ENCODE measurements at places on chromosomes 1 and 21.

GRCh38 chr1:1861339-1861730 is 29.6 kb downstream of the GNB1 start:
- DNase-seq = no peak

- DNase-seq = no peak
Measured at GRCh38 chr1:20723537-20724363, 5.9 kb upstream of the KIF17 start.

- no peak for DNase-seq
Measured at GRCh38 chr1:225977937-225978748, 21.0 kb downstream of the SDE2 start.

GRCh38 chr1:77349275-77349674 is 67.5 kb downstream of the AK5 start:
- DNase-seq = no peak

GRCh38 chr1:70360321-70360720 is 5.8 kb upstream of the ANKRD13C start:
- no peak for DNase-seq

DNA sequence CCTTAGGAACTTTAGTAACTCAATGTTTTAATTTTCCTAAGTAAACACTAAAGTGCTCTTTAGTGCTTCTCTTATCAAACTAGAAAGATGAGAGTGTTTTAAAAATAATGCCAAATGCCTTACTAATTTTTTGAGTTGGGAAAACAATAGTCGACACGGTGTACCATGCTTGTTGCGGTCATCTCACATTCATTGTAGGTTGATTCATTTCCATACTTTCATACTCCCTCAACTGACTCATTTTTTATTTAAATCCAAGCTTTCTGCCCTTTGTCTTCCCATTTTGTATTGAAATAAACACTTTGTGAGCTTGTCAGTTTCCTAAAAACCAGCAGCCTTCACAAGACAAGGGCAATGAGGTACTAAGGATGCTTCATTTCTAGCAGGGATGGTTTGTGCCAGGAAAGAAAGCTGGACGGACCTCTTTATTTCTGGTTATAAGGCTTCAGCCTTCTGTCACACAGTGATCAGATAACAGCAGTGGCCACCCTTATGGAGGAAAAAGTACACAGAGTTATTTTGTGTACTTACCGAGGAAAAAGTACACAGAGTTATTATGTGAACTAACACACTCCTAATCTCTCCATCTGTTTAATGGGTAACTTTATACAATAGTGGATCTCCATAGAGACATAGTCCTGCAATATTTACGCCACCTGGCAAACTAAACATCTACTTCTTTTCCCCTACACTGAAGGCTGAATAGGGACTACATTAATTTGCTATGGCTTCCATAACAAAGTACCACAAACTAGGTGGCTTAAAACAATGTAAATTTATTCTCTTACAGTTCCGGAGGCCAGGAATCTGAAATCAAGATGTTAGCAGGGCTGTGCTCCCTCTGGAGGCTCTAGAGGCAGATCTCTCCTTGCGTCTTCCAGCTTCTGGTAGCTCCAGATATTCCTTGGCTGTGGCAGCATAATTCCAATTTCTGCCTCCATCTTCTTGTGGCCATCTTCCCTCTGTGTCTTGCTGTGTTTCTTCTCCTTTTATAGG is 13.0 kb upstream of the CCDC190 start:
- DNase-seq = peak; percentile 63

DNA sequence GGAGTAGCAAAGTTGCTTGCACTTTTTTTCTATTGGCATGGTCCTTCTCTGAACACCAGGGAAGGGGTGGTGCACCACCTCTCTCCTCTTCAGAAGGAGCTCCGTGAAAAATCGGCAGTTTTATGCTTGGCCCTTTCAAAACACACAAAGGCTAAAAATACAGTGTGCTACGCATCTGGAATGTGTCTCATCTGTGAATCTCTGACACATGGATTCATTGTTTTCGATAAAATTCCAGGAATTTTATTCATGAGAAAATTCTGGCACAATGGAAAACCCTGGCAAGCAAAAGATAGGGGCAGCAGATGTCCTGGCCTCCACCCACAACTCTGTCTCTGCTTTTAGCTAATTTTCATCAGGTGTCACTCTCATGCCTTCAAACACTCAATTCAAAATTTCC is 42.9 kb downstream of the ERG start:
- DNase-seq = peak; percentile 61

DNA sequence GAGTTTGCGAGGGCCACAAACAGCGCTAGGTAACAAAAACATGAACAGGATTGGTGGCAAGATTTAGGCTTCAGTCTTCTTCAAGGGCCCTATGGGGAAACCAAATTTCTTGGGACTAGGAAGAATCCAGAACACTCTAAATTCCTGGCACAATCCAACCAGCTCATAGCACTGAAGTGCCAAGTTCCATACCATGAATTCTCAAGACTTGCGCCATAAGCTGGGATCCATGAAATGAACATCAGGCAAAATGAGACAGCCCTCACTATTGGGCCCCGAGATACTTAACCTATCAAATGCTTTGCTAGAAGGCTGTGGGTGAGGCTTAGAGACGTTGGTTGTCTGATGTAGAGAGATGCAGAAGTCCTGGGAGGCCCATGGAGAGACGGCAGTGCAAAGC is 322.1 kb downstream of the PAPPA2 start:
- DNase-seq = no peak

DNA sequence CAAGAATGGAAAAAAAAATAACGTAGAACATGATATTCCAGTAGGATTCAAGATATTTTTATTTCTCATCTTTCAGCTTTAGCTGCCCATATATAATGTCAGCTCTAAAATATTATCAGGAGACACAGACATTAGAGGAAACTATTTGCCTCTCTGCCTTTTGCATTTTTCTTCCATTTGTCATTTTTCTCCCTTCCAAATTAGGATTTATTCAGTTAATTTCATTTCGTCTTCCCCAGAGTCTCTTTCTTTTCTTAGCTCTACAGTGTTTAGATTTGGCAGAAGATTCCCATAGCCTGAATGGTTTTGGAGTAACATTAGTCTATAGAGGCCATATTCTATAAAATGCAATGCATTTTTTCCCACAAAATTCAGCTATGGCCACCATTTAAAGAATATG is 5.1 kb upstream of the ENAH start:
- DNase-seq = no peak

GRCh38 chr1:240765732-240766363 is 153.9 kb upstream of the GREM2 start:
- DNase-seq = no peak

- DNase-seq = no peak
Measured at GRCh38 chr1:19705464-19705863, 40.8 kb downstream of the HTR6 start.

GRCh38 chr1:46130606-46131005 is 1.8 kb downstream of the PIK3R3 start:
- DNase-seq = peak; percentile 17

GRCh38 chr1:25675729-25676476 is 59.3 kb downstream of the MAN1C1 start:
- no peak for DNase-seq

DNA sequence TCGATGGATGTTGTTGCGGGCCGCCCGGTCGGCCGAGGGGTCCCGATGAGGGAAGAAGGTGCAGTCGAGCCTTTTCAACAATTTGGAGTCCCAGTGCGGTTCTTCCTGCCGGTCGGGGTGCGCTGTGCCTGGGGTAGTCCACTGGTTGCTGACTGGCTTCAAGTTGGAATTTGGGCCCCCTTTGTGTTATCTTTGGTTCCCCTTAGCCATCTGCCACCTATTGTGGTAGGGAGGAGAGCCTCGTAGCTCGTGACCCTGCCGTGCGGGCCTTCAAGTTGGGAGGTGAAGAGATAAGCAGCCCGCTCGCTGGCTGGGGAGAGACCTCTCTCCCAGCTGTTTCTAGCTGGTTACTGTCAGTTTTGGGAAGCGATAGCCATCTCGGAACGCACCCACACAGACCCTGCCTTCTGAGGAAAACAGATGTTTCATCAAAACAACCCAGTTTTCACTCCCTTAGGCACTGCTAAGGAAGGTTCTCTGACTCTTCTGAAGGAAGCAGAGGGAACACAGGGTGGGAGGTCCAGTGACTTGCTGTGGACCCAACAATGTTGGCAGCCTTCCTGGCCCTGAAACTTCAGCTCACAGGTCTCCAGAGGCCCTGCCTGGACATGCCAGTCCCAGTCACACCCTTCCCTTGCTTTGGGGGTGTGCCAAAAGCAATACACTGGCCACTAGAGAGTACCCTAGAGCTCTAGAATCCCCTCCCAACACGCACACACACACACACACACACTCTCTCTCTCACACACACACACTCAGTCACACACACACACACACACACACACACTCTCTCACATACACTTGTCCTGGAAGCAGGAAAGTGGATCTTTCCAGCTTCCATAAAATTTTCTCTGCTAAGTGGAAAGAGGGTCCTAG is 1.0 kb downstream of the BTG2 start:
- DNase-seq = no peak

- no peak for DNase-seq
Measured at GRCh38 chr1:86865973-86866637, 47.8 kb downstream of the SELENOF start.

DNA sequence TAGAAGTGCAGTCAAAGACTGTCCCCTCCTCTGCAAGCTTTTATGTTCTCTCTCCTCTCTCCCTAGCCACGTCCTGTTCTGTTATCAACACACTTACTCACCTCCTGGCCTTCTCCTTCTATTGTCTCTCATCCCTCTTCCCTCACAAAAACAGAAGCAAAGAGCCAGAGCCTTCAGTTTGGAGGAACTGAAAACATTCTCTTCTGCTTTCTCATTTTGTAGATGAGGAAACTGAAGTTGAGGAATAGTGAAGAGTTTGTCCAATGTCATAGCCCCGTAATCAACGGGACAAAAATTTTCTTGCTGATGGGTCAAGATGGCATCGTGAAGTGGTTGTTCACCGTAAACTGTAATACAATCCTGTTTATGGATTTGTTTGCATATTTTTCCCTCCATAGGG is 1.9 kb downstream of the NLRP3 start:
- no peak for DNase-seq

DNA sequence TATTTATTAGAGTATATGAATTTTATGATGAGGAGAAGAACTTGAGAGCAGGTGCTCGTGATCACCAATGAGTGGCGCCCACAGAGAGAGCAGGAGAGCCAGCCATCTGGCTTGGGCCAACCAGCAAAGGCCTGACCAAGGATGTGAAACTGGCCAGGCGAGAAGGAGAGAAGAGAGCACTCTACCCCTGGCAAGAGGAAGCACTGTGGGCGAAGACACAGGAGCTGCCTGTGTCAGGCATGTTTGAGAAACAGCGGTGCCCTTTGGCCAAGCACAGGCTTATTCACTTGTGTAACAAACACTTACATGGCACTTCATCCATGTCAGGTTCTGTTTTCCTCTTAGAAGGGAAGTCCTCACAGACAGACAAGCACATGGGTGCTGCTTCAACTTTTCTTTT is 4.2 kb upstream of the SIPA1L2 start:
- no peak for DNase-seq

DNA sequence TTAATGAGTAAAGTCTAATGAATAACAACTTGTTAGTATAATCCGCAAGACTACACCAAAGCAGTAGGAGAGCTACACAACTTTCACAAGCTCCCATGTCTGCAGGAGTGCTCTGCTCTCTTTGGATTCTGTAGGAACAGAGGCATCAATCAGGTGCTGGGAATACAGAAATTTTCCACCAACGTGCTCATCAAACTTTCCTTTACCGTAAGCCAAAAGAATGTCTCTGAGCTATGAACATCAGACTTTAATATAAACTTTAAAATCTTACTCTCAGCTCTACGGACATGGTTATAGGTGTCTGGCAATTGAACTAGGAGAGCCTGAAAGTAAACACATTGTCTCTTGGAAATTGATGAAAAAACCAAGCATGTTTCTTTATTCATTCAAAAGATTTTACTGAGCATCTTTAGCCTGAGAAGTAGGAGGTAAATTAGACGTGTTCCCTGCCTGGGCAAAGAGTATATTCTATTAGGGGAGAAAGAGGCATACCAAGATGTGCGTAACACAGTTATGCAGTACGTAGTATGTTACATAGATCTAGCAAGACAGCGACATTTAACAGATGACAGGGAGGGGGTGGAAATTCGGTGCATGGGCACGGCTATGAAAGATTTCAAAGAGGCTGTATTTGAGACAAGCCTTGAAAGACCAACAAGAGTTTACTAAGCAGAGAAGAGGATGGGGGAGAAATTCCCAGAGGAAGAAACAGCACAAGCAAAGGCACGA is 85.2 kb downstream of the TM2D1 start:
- no peak for DNase-seq

- DNase-seq = no peak
Measured at GRCh38 chr1:182330303-182330702, 61.3 kb downstream of the GLUL start.

GRCh38 chr1:118881751-118882150 is 106.4 kb downstream of the TBX15 start:
- DNase-seq = no peak

GRCh38 chr1:25003457-25004190 is 73.5 kb upstream of the RUNX3 start:
- DNase-seq = no peak

GRCh38 chr1:52237430-52237829 is 95.5 kb downstream of the ZFYVE9 start:
- peak; percentile 18 for DNase-seq

DNA sequence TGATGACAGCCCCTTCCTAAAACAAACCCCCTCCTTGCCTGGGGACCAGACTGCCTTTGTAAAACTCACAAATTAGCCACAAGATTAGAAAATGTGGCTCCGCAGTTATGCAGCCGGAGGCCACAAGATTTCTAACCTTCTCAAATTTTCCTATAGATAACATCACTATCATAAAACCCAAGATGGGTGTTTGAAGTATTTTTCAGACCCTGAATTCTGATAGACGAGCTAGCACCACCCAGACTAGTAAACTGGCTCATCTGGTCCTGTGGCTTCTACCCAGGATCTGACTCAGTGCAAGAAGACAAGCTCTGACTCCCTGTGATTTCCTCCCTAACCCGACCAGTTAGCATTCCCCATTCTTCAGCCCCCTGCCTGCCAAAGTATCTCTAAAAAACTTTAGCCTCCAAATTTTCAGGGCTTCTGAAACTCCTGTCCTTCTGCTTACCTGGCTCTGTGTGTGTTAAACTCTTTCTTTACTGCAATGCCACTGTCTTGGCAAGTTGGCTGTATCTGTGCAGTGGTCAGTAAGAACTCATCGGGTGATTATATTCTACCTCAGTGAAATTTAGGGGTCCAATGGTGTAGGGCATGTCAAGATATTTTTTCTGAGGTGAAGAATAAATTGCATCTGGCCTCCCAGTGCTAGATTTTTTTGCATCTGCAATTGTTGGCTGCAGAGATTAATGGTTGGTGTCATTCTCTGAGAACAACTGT is 102.1 kb downstream of the S1PR1 start:
- DNase-seq = no peak

DNA sequence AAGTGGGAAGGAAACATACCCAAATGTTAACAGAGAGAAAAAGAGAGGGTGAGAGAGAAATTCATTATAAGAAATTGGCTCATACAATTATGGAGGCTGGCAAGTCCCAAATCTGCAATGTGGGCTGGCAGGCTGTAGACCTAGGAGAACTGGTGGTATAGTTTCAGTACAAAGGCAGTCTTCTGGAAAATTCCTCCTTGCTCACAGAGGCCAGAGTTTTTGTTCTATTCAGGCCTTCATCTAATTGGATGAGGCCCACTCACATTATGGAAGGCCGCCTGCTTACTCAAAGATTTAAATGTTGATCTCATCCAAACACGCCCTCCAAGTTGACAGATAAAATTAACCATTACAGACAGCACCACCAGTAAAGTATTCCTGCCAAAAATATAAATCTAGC is 36.1 kb upstream of the CAPZB start:
- DNase-seq = no peak

- no peak for DNase-seq
Measured at GRCh38 chr21:22399681-22400514, 1401.7 kb downstream of the NCAM2 start.

Measured in kidney capillary endothelial cell (primary cell).